ENCODE measurements at places on chromosomes 11 and 22.

DNA sequence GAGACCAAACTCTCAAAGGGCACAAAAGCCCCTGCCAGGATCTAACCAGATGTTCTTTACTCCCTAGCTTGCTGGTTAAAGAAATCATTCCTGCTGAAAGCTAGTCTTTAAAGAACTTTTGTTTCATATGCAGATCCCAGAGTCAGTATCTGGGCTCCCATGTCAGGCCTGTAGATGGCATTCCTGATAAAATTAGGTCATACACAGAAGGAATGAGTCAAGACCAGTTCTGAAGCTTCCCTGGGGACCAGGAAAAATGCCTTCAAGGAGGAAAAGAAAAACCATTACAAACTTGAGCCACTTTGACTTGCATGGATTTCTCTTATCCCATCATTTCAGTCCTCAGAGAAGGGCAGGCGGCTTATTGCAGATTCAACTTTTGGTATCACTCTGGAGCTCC, 5.9 kb downstream of the DBX1 start:
- DNase-seq, result no peak

DNA sequence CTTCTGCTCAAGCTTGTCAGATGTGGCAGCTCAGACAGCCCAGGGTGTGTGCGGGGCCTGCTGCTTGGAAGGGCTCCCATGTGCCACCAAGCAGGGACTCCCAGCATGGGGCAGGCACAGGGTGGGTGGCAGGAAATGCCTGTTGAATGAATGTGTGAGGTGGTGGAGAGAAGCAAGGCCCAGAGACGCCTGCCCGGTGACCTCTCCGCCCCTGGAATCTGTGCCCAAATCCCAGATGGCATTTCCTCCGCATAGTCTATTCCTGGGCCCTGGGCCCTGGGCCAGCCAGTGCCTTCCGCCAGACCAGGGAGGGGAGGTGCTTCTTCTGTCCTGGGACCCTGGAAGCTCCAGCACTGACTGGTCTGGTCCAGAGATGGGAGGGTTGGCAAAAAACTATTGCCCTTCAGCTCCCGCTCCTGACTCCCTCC, 3.7 kb downstream of the CST6 start:
- no peak for DNase-seq

DNA sequence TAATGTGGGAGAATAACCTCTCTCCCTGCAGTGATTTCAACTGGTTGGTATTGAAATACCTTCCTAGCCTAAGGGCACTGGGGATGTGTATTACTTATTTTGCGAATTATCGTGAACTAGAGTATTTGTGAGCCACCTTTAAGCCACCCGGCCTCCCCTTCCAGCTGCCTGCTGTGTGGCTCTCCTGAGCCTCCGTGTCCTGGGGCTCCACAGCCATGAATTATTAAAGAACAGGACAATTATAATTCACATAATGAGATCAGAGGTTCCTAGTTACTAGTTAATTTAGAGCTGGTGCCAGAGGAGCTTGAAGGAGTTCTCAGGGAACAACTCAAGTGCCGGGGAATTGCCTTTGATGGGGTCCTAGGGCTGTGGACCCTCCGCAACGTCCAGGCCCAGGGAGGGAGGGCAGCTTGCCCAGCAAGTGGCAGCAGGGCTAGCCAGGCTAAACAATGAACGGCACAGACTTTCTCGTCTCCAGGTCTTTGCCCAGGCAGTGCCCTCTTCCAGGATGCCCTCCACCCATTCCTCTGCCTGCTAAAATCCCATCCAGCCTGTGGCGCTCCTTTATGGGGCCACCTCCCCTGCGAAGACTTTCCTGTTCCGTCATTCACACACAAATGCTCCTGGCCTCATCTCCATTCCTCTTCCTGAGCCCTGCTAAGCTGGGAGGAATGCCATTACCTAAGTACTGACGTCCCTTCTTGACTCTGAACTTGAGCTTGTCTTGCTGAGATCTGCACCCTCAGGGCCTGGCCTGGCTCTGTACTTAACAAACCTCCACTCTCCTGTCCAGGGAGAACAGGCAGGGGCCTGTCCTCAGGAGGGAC, 91.5 kb downstream of the RTL6 start:
- DNase-seq, result no peak

GRCh38 chr11:128548649-128549255, 38.6 kb downstream of the ETS1 start:
- DNase-seq, result no peak

DNA sequence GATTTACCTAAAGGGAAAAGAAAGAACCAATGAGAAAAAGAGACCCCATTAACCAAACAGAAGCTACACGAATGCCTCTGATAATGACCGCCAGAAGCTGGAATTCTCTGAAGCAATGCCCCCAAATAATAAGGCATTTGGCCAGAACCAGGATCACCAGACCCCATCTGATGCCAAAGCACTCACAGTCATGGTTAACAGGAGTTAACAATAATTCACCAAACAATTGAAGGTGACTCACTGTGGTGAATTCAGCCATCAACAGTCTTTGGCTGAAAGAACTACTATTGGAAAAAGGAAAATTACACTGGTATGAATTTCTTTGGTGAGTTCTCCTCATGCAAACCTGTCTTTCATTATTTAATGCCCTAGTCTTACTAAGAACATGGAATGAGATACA, 21.9 kb upstream of the NFRKB start:
- DNase-seq, result no peak

- no peak for DNase-seq
These were observed 416.7 kb upstream of the CHORDC1 start for GRCh38 chr11:90639461-90639993.

GRCh38 chr11:93512073-93512475, 31.1 kb downstream of the SMCO4 start:
- DNase-seq, result no peak

GRCh38 chr11:65981972-65982823, 19.8 kb downstream of the EIF1AD start:
- DNase-seq, result no peak

GRCh38 chr11:77669848-77670511, 32.4 kb upstream of the CLNS1A start:
- DNase-seq, result no peak

GRCh38 chr11:83723999-83724398, 437.8 kb upstream of the CCDC90B start:
- no peak for DNase-seq

GRCh38 chr11:20015101-20015500, 145.2 kb downstream of the DBX1 start:
- no peak for DNase-seq

DNA sequence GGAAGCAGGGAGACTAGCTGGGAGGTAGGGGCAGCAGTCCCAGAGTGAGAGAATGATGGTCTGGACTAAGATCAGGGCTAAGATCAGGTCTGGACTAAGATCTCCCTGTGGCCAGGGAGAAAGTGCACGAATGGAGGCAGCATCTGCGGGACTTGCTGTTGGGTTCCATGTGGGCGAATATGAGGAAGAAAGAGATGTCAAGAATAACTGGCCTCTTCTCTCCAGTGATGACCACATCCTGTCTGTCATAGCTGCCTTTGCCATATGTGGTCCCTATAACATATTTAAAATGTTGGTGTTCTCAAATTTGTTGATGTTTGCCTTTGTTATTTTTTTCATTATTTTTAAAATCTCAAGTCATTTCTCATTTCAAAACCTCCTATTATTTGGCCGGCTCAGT, 27.4 kb upstream of the CXCR5 start:
- DNase-seq, result no peak

DNA sequence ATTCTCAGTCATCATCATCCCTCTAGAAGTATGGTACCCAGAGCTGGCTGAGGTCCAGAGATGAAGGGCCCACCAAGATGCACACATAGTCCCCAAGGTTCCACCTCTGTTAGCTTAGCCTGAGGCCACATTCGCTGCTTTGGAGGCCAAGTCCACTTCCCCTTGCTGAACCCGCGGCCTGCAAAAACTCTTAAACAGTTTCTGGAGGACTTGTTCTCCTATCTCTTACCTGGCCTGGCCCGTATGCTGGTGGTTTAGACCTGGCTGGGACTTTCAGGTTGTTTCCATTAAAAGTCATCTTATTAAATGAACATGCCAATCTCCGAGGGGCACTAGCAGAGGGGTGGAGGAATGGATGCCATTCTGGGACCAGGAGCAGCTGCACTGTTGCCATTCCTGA, 64.6 kb downstream of the KCNC1 start:
- DNase-seq, result no peak

DNA sequence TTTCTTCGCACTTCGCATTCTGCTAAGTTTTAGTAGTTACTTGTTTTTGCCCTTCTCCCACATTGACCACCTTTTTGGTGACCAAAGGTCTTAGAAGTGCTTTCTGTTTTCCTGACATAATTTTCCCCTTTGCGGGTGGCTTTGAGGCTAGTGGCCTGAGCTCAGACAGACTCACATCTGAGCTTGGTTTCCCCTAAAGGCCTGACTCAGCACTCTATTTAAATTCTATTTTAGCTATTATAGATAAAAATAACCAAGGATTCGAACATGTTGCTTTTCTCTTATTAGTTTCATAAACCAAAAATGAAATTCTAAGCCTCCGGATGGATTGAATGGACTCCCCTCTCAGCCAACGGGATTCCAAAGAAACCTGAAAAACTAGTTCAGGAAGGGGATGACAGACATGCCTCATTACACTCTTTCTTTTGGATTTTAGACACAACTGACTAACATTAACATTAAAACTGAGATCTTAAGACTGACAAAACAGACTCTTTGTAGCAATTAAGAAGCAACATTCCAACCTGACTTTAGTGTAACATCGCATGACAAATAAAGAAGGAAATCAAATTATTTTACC, 258.5 kb downstream of the LUZP2 start:
- DNase-seq, result no peak

- DNase-seq, result peak; percentile 68
These were observed 8.0 kb upstream of the EFCAB6 start for GRCh38 chr22:43819931-43820640.

GRCh38 chr11:106286881-106287504, 209.5 kb downstream of the AASDHPPT start:
- no peak for DNase-seq

DNA sequence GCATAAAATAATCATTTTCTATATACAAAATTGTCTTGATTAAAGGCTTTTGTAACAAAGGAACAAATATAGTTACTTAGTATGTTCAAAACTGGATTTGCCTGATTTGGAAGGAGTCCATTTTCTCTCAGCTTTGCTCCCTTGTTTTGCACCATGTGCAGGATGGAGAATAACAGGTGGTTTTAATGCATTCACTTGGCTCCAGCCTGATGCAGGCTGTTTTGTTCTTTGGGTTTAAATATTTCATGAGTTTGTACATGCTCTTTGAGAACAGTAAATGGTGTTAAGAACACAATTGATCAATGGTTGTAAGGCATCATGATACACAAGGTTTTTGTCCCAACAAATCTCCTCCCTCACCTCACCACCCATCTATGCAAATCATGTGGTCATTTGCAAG, 886.9 kb upstream of the CCDC90B start:
- no peak for DNase-seq

- DNase-seq, result no peak
These were observed 57.2 kb downstream of the WNT11 start for GRCh38 chr11:76148941-76149613.

DNA sequence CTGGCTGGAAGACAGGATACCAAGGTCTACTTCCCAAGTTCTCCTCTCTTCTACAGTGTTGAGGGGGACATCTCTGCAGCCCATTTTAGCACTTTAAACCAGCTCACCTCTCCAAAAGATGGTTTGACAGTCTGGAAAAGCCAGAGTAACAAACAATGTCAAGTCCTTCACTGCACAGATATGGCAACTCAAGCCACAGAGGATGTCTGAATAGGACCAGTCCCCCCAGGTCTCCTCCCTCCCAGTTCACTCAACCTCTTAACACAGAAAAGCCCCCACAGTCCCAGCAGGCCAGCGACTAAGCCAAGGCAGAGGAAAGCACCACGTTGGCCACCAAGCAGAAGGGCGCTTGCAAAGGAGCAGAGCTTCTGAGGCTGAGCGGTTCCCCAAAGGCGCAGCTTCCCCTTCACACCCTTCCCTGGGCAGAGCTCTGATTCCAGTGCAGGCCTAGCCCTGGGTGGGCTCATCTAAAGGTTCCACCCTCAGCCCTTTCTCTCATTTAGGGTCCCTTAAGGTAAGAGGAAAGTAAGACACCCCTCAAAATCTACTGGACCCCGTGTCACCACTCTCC, 62.7 kb downstream of the PAK1 start:
- no peak for DNase-seq

DNA sequence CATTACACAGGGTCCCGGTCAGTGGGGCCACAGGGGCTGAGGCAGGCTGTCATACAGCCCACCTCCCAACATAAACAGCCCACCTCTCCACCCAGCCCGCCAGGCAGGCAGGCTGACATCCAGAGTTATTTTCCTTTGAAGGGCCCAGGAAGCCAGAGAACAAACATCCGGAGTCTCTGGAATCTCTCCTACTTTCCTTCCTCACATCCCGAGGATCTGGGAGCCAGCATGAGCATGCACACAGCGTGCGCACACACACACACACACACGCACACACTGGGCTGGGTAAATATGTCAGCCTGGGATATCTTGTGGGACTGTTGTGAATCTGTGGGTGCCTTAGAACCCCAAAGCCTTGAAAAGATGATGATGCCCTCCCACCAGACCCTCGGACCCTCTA, 55.4 kb downstream of the PDE2A start:
- no peak for DNase-seq

DNA sequence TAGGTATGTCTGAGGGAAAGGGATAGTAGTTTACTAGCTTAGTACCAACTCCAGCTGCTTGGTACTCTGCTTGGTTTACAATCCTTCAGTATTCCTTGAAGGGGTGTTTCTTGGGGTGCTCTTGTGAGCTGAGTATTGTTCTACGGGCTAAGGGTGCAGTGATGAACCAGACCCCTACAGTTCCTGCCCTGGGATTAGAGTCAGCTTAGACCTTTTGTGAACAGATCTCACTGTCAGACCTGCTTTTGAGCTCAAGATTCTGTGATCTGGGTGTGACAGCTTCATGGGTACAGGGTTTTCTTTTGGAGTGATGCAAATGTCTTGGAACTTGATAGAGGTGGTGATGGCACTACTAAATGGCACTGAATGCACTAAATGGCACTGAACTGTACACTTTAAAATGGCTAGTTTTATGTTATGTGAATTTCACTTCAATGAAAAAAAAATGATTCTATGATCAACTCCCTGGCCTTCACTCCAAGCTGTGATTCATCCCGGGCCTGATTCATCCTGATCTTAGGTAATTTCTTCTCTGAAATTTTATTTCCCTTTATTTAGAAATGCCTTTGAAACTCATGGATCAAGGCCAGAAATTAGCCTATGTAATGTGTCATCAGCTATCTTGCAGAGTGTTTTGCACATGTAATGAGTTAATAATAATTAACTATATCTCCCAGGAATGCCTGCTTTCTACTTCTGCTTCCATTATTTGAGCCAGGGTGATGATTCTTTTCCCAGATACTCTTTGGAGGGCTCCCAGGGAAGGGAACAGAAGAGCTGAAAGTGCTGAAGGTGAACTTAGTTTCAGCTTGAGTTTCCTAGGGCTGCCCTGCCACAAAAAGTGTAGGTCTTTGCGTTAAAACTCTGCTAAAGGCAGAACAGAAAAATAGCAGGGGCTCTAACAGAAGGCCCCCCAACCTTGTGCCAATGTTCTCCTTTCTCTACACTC, 87.9 kb downstream of the NCAM1 start:
- no peak for DNase-seq

GRCh38 chr11:8913961-8914660, 3.1 kb downstream of the AKIP1 start:
- DNase-seq, result peak; percentile 49
